ENCODE measurements at places on chromosomes 11 and 22.

GRCh38 chr11:28521075-28521474, 412.9 kb downstream of the METTL15 start:
- DNase-seq: no peak

GRCh38 chr11:76164081-76164480, 42.2 kb downstream of the WNT11 start:
- no peak for DNase-seq

- no peak for DNase-seq
These were observed 1.0 kb upstream of the FNBP4 start for GRCh38 chr11:47768101-47768612.

DNA sequence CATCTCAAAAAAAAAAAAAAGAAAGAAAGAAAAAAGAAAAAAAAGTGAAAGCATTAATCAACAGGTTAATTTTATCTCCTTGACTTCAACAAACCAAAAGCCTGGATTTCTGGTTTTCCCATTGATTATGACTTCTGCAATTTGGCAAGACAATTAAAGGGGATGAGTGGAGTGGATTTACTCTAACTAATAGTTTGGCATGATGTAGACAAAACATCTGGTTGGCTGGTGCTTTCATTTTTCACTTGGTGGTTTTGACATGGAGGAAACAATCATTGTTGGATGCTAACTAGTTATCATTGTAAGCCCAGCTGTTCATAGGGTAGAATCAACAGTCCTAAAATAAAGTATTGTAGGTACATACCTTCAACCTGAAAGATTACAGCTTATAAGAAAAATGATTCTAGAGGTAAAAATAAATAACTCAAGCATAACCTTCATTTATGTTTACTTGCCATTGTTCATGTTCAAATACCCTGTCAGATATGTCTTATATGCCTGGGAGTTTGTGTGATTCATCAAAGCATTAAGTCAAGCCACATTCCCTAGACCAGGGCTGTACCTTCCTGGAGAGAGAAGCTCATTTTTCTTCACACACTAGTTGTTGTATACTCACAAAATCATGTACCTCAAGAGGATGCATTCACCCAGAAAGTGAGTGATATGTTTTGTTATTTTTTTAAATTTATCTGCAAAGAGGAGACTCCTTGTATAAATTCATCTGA, 15.1 kb downstream of the FIBIN start:
- no peak for DNase-seq

GRCh38 chr11:129960216-129961214, 42.1 kb downstream of the PRDM10 start:
- no peak for DNase-seq

DNA sequence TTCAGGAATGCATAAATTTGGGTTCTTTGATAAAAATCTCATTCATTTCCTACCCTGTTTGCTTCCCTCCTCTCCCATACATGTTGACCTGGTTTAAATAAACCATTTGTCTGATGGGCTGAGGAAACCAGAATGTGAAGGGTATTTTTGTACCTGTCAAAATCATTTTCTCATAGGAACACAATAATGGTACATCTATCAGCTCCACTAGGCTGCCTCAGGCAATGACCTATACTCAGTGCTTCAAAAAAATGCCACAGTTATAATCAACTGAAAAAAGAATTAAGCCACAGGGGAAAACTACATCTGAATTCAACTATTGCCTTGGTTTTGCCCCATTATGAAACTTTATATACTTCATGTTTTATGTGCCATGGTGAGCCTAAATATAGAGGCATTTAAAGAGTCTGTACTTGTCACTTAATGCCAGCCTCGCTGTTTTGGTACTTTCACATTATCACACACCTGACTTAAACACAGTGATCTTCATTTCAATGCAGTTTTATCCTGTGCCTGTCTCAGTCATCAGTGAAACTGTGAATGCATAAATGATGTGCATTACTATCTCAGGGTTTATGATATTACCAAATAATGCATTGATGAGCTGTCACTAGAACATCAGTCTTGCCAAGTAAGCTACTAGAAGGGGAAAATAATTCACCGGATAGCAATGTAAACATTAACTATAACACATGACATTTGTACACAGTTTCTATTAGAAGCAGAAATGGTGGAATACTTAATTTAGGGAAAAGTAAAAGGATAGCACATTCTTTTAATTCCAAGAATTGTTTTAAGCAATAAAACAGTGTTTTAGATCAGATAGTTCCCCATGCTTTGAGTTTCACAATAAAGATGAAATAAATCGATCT, 92.7 kb downstream of the MSANTD4 start:
- DNase-seq: no peak

DNA sequence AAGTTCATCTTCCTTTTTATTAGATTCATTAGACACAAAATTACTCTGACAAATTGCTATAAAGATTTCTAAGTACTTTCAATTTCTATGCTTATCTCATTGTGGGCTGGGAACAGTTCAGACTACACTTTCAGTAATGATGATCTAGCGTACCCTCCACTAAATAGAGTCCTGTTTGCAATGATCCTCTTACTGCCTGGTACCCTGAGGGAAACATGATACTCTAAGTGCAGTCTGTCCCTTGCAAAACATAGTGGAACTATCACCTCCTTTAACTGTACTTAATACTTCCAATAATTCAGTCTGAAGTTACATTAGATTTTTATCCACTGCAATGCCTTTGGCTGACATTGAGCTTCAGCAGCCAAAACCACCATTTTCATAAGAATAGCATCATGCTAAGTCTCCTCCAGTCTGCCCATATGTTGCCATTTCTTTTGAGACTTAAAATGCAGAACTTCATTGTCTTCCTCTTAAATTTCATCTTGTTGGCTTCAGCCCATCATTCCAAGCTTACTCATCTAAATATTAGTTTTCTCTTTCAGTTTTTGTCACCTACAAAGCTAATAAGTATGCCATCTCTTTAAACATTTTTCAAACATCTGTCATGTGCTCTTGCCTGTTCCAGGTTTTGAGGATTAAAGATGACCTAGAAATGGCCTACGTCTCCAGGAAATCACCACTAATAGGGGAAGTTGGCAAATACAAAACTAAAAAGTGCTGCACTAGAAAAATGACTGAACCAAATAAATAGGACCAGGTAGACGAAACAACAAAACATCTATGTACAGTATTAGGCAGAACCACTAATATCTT, 55.5 kb downstream of the PAK1 start:
- DNase-seq: no peak

- no peak for DNase-seq
These were observed 8.8 kb upstream of the CUL5 start for GRCh38 chr11:107999759-108000455.

DNA sequence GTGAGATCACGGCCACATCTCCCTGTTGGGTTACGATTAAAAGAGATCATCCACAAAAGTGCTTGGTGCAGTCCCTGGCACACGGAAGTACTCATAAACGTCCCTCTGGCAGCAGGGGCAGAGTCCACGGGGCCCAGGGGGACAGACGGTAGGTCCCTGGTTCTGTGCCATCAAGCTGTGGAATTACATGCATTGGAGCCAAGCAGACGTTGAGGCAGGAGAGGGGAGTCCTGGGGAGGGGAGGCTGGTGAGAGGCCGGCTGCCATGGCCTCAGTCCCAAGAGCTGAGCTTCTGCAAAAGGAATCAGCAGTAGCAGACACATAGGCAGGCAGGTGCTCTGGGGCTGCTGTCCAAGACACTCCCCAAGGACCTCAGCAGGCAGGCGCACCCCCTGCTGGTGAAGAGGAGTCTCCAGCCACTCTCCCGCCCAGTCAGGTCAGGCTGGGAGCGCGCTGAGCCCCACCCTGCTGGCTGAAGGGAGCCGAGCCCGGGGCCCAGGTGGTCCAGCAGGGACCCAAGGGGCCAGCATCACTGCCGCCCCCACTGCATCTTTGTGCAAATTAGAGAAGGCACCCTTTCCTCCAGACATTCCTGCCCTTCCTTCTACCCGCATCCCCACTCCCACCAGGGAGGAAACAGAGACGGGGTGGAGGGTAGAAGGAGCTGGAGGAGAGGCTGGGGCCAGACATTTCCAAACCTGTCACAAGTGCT, 7.6 kb upstream of the KCTD17 start:
- DNase-seq: no peak

GRCh38 chr11:25927411-25927953, 404.4 kb upstream of the ANO3 start:
- no peak for DNase-seq

DNA sequence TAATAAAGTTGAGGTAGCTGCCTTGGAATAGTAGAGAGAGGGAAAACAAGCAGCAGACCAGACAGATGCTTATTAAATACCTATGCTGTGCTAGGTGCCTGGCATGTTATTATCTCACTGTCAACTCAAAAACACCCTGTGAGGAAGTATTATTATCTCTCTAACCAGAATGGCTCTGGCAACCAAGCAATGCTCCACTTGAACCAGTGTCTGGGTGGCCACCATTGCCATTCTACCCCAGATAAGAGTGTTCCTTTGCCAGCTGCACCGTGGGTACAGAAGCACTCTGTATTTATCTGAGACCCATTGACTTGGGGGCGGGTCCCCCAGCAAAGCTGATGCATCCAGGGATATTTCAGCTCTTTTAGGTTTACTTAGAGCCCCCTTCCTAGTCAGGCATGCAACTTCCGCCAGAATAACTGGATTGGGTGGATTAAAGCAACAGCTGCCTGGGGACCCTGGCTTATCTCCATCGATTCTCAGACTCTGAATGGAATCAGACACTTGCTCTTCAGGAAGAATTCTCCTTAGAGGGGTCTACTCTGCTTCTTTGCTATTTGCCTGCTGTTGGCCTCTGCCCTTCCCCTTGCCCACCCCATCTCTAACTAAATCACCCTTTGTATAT, 49.1 kb downstream of the RCN1 start:
- DNase-seq: no peak

- no peak for DNase-seq
These were observed 203.7 kb downstream of the PGR start for GRCh38 chr11:100925935-100926334.

- no peak for DNase-seq
These were observed 103.8 kb downstream of the GRIK4 start for GRCh38 chr11:120615391-120615790.

DNA sequence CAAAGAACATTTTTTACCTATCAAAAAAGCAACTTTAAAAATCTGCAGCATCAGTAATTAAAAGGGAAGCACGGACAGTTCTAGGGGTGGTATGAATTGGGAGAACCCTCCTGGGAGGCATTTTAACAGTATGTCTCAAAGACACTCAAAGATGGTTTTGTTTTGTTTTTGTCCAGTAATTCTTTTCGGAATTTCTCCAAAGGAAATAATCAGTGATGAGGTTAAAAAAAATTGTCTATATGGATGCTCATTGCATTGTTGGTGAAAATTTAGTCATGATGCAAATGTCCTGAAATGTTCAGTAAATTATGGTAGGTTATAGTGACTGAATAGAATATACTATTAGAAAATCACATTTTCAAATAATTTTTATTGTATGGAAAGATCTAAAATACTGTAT, 115.1 kb downstream of the ATXN10 start:
- DNase-seq: no peak

GRCh38 chr11:75421902-75422247, 11.1 kb downstream of the KLHL35 start:
- no peak for DNase-seq

DNA sequence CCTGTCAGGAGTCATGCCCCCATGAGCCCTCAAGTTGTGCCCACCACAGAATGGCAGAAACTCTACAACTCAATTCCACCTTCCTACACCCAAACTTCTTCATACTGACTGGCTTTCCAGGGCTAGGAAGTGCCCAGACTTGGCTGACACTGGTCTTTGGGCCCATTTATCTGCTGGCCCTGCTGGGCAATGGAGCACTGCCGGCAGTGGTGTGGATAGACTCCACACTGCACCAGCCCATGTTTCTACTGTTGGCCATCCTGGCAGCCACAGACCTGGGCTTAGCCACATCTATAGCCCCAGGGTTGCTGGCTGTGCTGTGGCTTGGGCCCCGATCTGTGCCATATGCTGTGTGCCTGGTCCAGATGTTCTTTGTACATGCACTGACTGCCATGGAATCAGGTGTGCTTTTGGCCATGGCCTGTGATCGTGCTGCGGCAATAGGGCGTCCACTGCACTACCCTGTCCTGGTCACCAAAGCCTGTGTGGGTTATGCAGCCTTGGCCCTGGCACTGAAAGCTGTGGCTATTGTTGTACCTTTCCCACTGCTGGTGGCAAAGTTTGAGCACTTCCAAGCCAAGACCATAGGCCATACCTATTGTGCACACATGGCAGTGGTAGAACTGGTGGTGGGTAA, at the start of gene OR52W1:
Gene OR52W1 (plus strand): TSS at position 51 of the 637 bp plus-strand sequence. CDS start 0 bp downstream, at position 51.
- DNase-seq: no peak

DNA sequence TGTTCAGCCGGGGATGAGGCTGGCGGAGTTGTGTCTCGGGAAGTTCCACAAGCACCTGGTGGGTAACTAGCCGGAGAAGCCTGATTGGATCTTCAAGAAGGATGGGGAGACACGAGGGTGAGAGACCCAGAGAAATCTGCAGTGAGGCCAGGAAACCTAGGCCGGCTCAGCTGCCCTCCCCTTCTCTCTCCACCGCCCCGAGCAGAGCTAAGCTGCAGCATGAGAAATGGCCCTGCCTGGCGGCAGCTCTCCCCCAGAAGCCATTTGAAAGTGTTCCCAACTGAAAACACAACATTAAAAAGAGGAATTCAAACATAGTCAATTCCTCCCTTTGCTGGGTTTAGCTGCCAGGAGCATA, 77.8 kb upstream of the SHISAL1 start:
- DNase-seq: no peak

- DNase-seq: no peak
These were observed 1171.3 kb downstream of the LRRC4C start for GRCh38 chr11:40287916-40288803.

GRCh38 chr11:1511937-1512496, 25.4 kb upstream of the MOB2 start:
- no peak for DNase-seq

- no peak for DNase-seq
These were observed 113.1 kb downstream of the DBX1 start for GRCh38 chr11:20047006-20047768.

DNA sequence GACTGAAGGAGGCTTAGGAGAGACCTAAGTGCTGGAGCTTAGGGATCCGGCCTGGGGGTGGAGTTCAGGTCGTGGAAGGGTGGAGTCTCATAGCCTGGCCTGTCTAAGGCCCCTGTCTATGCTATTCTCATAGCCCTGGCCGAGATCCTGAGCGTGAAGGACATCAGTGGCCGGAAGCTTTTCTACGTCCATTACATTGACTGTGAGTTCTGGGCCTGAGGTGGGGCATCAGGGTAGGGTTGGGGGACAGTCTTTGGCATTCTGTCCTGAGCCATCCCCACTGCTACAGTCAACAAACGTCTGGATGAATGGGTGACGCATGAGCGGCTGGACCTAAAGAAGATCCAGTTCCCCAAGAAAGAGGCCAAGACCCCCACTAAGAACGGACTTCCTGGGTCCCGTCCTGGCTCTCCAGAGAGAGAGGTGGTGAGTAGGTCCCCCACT, 603 bp downstream of the KAT5 start:
- no peak for DNase-seq

- DNase-seq: no peak
These were observed 16.4 kb upstream of the KAT5 start for GRCh38 chr11:65695459-65696241.

DNA sequence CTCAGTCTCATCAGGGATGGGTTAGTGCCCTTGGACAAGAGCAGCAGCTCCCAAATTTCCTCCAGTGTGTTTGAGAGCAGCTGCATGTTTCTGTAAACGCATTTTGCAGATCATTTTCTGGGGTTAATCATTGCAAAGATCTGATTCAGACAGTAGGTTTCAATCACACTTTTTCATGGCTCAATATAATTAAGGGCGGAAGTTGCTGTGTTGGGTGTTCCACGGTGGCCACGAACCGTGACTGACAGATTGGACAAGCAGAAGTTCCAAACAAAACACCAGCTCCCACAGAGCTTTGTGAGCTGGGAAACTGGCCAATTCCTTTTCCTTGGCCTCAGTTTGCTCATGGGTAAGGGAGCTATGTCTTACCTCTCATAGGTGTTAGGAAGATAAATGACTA, 8.4 kb upstream of the RASSF10 start:
- DNase-seq: no peak

- DNase-seq: no peak
These were observed 539.1 kb downstream of the FAM181B start for GRCh38 chr11:82194521-82194920.
